ENCODE measurements at places on chromosomes 13 and 19. TPM values are rescaled to one million over a fixed set of nuclear protein-coding genes. Genes with fewer than 3 reads are reported as not detected.

The OR10H1 gene
- 0.06 TPM for polyA plus RNA-seq

DNA sequence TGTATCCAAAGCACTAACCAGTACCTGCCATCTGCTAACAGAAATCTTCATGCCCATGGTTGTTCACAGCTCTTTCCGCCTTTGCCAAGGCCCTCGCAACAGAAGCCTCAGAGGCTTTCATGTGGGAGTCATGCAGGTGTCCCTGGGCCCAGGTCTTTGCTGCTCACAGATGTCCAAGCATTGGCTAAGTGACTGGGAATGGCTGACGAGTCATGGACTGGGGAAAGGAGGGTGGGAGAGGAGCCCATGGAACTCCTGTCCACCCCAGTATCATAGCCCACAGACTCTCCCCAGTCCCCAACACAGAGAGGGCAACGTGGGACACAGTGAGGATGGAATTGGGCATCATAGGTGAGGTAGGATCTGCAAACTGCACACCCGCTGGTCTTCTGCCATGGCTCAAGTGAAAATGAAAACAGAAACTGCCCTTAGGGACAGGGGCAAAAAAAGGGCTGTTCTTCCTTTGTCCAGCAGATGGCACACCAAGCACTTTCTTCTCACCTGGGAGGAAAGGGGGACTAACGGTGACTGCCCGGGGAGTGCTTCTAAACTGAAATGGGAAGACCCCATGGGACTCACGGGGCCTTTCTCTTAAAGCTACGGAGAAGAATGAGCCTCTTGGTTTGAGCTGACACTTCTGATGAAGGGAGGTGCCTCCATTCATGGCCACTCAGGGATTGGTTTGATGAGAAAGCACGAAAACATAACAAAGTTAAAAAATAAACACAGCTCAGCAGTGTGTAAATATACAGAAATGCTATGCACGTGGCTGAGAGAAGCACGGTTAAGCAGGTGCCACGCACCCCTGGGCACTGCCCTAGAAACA, 11.1 kb upstream of the DHRS12 start:
- DNase-seq = no peak

DNA sequence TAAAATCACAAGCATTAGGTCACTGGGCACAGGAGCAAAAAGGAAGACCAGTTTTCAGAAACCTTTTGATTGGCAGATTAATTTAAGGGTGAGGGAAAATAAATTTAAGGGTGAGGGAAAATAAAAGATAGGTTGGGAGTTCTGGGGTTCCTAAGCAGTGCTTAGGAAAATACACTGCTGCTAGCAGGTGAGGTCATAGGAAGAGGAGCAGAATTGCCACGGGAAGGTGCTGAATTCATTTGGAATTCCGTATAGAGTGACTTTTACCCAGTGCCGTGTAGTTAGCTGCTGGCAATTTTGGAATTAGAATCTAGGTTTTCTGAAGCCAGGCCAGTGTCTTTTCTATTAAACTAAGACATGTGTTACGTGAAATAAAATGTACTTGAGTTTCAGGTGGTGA, 59.8 kb downstream of the DGKH start:
- DNase-seq = no peak

The CYP2A6 gene
- polyA plus RNA-seq = 0.24 TPM

DNA sequence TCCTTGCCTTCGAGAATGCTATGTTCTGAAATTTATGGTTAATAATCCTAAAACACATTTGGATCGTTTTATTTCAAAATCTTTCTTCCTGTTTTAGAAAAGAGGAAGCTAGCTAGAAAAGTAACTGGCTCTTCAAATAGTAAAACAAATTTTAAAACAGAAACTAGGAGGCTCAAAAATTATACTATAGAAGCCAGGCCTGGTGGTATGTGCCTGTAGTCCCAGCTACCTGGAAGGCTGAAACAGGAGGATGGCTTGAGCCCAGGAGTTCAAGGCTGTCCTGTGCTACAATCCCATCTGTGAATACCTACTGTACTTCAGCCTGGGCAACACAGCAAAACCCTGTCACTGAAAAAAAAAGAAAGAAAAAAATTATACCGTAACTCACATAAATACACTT, 57.9 kb downstream of the ELF1 start:
- DNase-seq = no peak

The CEACAM4 gene
- 0.12 TPM for polyA plus RNA-seq

Measured in renal cortex interstitium (tissue), 15 donors.